ENCODE measurements at places on chromosomes 6 and 20.

GRCh38 chr6:5085648-5086293, 630 bp downstream of the PPP1R3G start:
- DNase-seq = no peak

DNA sequence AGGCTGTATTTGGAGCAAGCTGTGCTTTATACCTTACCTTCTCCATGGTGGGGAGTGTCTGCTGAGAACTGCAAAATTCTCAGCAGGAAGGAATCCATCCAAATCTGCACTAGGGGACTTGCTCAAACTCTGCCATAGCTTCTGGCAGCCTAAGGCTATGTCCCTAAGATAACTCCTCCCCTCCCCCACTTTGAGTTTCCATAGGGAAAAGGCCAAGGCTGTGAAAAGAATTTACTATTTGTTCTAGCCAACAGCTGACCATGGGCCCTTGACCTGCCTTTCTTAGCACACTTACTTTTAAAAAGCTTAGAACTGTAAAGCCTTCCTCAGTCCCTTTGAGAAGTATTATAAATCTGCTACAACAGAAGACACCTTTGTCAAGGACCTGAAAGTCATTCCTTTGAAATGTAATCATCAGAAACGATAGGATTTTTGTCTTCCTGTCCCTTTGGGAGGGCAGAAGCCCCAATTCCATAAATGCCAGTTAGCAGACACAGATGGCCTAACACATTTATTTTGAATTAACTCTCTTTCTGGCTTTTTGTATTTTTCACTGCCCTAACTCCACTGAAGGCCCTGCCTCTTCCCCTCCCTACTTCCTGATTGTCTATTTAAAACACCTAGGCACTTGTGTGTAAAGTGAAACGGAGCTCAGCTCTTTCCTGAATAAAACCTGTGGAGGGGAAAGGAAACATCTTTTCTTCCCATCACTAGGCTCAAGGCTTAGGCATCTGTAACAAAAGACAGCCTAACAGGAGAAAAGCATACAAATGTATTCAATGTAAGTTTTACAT, 157.1 kb downstream of the AKAP7 start:
- no peak for DNase-seq

GRCh38 chr20:24799971-24800580, 149.0 kb upstream of the CST7 start:
- no peak for DNase-seq

DNA sequence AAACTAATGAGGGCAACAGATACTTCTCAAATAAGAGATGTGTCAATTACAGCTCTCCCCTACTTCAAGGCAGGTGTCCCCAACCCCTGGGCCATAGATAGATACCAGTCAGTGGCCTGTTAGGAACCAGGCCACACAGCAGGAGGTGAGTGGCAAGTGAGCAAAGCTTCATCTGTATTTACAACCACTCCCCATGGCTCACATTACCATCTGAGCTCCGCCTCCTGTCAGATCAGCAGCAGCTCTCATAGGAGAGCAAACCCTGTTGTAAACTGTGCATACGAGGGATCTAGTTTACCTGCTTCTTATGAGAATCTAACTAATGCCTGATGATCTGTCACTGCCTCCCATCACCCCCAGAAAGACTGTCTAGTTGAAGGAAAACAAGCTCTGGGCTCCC, 422.1 kb downstream of the GJA1 start:
- DNase-seq = no peak

GRCh38 chr20:10059006-10059405, 24.2 kb downstream of the ANKEF1 start:
- no peak for DNase-seq

DNA sequence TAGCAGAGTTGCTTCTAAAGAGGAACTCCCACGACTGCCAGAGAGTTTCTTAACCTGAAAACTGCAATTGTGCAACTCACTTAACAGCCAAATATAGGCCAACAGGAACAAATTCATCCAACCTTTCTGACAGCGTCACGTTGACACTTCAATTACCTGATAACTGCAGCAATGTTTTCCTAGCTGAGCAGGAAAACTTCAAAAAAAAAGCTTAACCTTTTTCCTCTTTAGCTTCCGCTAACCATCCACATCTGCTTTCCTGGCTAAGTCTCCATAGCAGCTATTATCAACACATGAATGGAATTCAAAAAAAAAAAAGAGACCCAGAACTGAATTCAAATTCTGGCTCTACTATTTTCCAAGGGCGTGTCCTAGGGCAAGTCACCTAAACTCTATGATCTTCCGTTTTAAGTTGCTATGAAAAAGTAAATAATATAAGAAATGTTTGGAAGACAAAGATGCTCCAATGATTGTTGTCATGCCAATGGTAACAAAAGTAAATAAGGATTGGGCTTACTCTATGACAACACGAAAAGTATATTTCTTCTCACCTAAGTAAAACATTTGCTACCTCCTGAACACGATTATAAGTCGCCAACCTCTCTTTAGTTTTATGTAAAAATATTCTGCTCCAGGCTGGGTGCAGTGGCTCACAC, 524.6 kb upstream of the JARID2 start:
- DNase-seq = no peak

DNA sequence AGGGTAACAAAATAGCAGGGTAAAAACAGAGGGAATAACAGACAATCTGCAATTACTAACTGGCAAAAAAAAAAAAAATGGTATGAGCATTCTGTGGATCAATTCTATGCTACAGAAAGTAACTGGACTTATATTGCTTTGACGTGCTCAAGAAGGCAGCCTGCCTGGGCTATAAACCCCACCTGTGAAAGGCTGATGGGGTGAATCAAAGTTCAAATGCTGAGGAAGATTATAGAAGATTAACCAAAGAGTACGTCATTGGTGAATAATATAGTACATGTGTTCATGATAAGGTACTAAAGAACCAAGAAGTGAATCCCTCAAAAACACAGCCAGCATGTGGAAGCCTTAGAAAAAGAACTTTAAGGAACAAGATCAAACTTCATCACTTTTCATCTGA, 441.9 kb upstream of the PTCHD4 start:
- DNase-seq = no peak

DNA sequence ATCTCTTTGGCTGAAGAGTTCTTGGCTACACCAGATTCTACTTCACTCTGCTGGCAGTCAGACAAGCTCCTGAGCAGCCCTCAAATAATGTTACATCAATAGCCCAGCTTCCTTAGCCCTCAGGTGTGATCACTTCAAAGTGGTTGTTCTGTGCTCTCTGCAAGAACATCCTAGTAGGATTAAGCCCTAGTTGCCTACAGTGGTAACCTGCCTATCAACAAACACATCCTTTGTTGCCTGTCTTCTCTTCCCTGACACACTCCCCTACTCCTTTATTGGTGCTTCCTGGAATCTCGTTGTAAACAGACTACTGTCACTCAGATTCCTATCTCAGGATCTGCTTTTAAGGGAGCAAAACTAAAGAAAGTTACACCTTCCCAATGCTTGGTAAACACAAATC, 45.1 kb upstream of the TASP1 start:
- no peak for DNase-seq

GRCh38 chr6:167517254-167517916, 192.5 kb downstream of the TTLL2 start:
- DNase-seq = no peak

DNA sequence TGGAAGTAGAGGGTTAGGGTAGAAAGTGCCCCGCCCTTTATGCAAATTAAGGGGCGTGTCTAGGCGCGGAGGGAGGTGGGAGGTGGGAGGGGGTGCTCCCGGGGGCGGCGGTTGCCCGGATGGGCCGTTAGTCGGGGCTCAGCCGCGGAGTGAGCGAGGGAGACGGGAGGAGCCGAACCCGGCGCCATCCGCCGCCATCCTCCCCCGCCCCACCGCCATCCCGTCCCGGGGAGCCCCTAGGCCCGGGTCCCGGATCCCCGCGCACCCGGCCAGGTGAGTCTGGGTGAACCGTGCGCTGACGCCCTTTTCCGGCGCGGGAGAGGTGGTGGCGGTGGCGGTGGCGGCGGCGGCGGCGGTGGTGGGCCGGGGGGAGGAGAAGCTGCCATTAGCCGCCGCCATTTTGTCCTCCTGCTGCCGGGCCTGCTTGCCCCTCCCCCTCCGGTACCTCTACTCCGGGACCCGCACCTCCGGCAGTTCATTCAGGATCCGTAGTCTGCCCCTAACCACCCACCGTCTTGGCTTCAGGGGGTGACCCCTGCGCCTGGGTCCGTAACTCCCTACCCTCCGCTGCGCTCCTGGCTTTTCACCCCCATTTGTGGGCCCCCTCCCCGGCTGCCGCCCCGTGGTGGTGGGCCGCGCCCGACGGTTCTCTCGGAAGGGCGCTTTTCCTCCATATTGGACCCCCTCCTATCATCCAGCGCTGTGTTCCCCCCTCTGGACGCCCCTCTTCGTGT, at the start of gene PRRC2A:
PRRC2A (plus strand) TSS at position 130 of the 734 bp plus-strand sequence. CDS start 2,075 bp downstream, outside the sequence.
- DNase-seq = peak; percentile 89

- DNase-seq = no peak
Observed at GRCh38 chr6:11766043-11766442, 12.6 kb downstream of the ADTRP start.

DNA sequence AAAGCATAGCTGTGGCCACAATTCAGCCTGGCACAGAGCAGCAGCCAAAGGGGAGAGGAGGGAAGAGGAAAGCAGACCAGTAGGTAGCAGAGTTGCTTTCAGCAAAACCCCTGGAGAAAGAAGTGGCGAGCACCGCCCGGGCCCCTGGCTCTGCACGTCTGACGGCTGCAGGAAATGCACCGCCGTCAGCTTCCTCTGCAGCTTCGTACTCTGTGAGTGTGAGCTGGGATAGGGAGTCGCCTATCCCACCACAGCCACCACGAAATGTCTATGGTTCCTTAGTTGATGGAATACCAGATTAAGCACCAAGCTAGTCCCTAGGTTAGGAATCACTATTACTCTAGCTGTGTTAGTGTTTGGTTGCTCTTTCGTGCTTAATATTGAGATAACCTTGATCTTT, 79.9 kb upstream of the NAA20 start:
- no peak for DNase-seq

- DNase-seq = no peak
Observed at GRCh38 chr20:54794110-54794509, 318.7 kb downstream of the DOK5 start.

GRCh38 chr6:22248513-22249308, 48.1 kb downstream of the PRL start:
- no peak for DNase-seq

DNA sequence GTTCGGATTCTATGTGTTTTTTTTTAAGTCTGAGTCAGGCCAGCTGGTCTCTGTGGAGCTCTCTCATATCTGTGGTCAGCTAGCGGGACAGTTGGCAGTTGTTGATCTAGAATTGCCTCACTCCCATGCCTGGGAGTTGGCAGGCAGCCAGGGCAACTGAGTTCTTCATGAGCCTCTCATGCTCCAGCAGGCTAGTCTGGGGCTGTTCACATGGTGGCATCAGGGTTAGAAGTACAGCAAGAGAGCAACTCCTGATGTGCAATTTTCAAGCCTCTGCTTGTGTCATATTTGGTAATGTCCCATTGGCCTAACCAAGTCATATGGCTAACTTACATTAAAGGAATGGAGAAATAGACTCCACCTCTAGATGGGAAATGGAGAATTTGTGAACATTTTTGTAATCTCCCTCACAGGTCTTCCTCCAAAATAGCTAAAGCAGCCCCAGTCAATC, 6.7 kb upstream of the IFT52 start:
- DNase-seq = no peak

DNA sequence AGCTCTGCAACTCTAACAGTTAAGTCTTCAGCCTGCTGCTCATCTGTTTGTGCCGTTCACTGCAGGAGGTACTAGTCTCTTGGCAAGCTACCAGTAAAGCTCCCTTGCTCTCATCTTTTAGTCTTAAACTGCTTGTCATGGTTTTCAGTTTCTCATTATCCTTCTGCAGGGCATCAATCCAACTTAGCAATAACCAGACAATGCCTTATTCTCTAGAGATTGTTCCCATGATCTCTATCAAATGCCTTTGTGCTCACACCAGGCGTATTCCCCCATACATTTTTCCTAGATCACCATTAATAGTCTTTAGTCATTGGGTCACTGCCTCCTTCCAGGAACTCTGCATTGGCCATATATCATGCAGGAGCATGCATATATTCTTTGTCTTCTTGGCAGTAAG, 171.3 kb downstream of the GRM1 start:
- DNase-seq = no peak

Measured in stimulated activated CD8-positive, alpha-beta memory T cell treated with anti-CD3 and anti-CD28 coated beads, Interleukin-2, amount 100 ng/mL, for 1 hour (primary cell).